Activated naive CD4-positive, alpha-beta T cell treated with anti-CD3 and anti-CD28 coated beads, Interleukin-2, amount 50 U/mL, for 16 hours (primary cell): ENCODE measurements at places on chromosomes 4 and X.

DNA sequence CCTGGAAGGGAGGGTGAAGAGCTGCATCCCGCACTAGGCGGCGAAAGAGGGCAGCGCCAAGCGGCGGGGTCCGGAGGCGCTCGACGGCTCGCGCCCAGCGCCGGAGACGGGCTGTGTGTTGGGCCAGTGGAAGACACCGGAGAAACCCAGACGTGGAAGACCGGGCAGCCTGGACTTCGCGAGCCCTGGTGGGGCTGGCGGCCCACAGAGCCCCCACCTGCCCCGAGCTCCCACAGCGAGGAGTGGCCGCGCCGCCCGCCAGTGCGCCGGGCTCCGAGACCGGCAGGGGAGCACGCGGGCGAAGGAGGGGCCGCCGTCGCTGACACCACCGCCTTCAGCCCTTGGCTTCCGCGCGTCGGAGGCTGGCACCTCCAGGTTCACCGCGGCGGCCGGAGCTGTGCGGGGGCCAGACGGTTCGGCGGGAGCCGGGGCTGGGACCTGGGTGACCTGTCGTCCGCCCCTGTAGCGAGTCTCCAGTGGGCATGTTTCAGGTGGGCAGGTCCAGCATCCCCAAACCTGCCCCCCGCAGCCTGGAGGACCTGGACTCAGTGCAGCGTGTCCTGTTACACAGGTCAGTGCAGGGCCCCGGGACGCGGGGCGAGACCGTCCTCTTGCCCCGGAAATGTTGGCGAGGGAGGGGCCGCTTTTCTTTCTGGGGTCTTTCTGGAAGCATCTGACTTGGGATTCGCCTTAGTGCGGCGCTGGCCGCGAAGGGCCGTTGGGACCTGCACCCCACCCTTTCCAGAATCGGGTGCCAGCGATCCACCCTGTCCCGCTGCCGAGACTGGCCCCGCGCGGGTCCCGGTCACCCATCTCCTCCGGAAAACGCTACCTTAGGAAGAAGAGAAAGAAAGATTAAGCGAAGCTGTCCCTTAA, 9.6 kb upstream of the INTU start:
- no peak for DNase-seq

- no peak for DNase-seq
These were observed 1956.2 kb upstream of the AGA start for GRCh38 chr4:179398414-179398813.

DNA sequence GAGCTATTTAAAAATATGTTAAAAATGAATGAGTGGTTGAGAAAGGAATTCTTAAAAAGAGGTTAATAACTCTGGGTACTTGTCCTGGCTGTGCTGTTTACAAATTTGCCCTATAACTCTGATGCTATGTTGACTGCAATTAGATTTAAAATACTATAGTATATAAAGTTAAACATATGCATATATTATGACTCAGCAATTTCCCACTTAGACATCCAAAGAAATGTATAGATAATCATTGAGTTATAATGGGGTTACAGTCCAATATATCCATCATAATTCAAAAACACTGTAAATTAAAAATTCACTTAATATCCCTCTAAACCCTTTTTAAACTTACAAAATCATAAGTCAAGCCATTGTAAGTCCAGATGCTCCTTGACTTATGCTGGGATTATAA, 430.3 kb downstream of the PACRGL start:
- no peak for DNase-seq

DNA sequence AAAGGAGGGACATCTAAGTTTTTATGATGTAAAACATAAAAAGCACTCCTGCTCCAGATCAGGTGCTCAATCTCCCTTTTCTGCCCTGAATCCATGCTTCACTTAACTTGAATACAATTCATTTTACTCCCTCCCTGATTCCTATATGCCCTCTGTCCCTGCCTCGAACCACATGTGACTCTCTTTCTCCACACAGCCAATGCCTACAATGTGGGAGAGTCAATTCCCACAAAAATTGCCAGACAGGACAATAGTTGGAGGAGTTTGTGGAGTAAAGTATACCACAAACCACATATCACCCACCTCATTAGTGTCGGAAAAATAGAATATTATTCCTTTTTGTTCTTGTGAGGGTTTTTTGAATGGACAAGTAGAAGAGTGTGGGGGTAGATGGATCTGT, 9.7 kb downstream of the AMMECR1 start:
- no peak for DNase-seq

DNA sequence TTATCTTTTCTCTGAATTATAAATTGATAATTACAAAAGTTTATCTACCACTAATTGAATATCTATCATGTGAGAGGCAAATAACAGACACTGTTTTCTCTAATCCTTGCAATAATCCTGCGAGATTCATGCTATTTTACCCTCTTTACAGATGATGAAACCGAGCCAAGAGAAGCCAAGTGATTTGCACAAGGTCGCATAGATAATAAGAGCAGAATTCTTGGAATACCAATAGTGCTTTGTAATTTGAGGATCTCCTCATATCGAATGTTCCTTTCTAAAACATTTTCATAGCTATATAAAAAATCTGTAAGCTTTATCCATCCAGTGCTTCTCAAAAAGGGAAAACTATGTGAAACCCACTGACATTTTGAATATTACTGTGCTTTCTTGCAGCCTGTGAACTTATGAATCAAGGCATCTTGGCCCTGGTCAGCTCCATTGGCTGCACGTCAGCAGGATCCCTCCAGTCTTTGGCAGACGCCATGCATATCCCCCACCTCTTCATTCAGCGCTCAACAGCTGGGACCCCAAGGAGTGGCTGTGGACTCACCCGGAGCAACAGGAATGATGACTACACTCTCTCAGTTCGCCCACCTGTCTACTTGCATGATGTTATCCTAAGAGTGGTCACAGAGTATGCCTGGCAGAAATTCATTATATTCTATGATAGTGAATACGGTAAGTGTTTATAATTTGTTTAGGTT, 743.8 kb upstream of the ATOH1 start:
- no peak for DNase-seq

GRCh38 chr4:140611854-140612253, 43.1 kb upstream of the UCP1 start:
- DNase-seq = no peak
